Mesothelial cell of epicardium (in vitro differentiated cells): ENCODE measurements at places on chromosomes 2 and 18.
A peak's percentile ranks its signal among the peaks of the same experiment; 100 is the strongest.

DNA sequence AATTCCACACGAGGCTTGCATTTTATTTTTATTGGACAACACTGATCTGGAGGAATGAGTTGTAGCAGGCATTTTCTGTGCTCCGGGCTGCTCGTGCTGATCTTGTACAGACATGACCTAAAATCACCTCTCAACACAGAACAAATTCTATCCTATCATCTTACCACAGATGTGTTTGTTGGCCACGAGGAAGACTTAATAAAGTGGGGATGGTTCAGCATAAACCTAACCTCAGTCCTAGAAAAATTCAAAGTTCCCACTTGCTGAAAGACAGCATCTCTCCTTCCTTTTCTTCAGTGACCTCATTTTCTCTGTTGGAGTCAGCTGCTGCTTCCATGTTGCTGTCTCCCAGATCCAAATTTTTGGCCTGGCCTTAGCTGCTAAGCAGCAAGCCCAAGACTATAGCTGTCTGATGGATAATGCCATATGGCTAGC, 45.3 kb downstream of the RBKS start:
- no peak for DNase-seq

GRCh38 chr2:230933521-230934180, 8.6 kb upstream of the GPR55 start:
- peak; percentile 34 for DNase-seq

- DNase-seq: no peak
These were observed 57.8 kb upstream of the MMADHC start for GRCh38 chr2:149645391-149645790.

- no peak for DNase-seq
These were observed 63.9 kb upstream of the TUBA3E start for GRCh38 chr2:130261970-130262760.

DNA sequence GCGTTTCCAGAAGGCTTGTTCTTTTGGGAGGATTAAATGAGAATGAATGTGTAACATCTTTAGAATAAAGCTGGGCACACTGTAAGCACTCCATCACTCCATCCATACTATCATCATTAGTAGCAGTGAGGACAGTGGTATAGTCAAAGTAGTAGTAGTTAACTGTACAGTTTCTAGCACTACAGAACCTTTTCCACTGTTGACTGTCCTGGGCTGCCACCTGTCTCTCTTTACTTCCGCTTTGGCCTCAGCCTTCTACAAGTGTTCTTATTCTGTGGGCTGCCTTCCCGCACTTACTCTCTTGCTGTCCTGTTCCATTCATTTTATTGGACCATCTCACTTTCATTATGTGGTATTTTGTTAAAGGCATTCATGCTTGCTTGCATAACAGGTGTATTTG, 3.3 kb downstream of the SLC9A2 start:
- DNase-seq: no peak

DNA sequence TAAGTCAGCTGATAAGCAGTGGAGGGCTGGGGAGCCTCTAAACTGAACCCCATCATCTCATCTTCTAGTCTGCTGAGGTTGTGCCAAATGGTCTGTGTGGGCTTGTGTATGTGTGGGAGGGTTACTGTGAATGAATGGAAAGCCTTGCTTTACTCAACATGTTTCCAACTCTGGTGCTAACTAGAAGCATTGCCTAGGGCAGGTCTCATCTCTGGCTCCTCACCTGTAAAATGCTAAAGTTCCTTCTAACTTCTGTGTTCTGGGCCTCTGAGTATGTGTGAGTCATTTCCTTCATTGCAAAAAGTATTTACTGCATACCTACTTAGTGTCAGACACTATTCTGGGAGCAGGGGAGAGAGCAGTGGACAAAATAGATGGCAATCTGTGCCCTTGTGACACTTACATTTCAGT, 1.3 kb downstream of the LIPG start:
- DNase-seq: no peak

- no peak for DNase-seq
These were observed 85.7 kb downstream of the SMC6 start for GRCh38 chr2:17667898-17668297.

DNA sequence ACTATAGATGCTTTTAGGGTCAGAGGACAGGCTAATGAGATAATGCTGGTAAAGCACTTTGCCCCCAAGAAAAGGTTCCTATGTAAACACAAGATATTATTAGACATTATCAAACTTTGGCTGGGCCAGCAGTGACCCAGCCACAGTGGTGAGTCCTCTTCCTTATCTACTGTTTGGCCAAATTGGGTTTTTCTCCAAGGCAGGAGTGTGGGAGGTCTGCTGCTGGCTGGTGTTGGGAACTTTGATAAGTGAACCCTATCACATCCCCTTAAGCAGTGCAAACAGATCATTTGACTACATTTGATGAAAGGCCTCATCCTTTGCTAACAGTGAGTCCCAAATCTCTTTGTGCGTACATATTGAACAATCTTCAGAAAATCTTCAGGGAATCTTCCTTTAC, 16.2 kb downstream of the FZD7 start:
- no peak for DNase-seq
